NCI-H1092 (cell line): ENCODE measurements at places on chromosomes 5 and 9.

- no peak for DNase-seq
These were observed 99.7 kb upstream of the OSMR start for GRCh38 chr5:38745836-38746732.

GRCh38 chr9:10613419-10613818 is 617 bp upstream of the PTPRD start:
- DNase-seq, result peak; percentile 15

GRCh38 chr9:17578577-17578910 is 322 bp upstream of the SH3GL2 start:
- peak; percentile 57 for DNase-seq

- DNase-seq, result no peak
These were observed 6.7 kb downstream of the TMEM8B start for GRCh38 chr9:35835766-35836165.

- no peak for DNase-seq
These were observed 11.0 kb downstream of the STC2 start for GRCh38 chr5:173317091-173317730.

DNA sequence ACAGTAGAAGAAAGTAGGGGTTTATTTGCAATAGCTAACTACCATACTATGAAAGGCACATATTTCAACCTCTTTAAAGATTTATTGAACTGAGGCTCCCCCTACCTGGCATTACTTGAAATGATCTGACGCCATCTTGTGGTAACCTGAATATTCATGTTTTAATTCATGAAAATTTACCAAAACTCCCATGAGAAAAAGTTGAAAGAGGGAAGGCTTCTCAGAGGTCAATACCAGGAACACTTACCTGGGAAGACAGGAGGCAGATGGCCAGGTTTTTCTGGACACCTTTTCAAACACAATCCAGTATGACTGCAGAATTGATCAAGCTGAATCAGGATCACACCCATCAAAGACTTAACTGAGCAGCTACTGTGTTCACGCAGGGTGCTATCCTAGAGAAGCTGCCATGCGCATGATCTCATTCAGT is 9.4 kb downstream of the PRELID2 start:
- DNase-seq, result peak; percentile 6

GRCh38 chr9:86723346-86723745 is 224.0 kb downstream of the GAS1 start:
- no peak for DNase-seq

DNA sequence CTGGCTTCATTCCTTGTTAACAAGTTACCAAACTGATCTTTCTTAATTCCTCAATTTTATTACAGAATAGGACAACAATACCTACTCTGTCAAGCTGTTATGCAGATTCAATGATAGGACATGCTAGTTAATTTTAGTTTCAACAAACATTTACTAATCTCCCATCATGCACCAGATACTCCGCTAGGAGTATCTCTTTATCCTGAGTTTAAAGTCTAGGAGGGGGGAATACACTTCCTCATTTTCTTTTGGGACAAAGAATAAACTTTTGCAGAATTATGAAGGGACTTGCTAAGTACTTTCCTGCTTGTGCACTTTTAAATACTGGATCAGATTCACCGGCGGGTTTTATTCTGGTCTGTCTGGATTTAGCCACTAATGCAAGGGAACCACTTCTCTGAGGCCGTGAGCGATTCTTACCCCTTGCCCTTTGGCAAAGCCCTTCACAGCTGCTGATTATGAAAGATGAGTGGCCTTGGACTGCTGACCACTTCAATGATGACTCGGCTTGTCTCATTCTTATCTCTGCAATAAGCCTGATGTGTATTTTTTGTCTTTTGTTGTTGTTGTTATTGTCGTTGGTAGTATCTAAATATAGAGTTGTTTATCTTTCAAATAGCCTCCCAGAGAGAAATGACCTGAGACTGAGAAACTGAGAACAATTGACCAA is 73.9 kb downstream of the RMI1 start:
- DNase-seq, result no peak

- no peak for DNase-seq
These were observed 36.8 kb upstream of the GCNT4 start for GRCh38 chr5:75089137-75089536.

GRCh38 chr5:123790226-123790625 is 278.2 kb downstream of the CSNK1G3 start:
- no peak for DNase-seq

DNA sequence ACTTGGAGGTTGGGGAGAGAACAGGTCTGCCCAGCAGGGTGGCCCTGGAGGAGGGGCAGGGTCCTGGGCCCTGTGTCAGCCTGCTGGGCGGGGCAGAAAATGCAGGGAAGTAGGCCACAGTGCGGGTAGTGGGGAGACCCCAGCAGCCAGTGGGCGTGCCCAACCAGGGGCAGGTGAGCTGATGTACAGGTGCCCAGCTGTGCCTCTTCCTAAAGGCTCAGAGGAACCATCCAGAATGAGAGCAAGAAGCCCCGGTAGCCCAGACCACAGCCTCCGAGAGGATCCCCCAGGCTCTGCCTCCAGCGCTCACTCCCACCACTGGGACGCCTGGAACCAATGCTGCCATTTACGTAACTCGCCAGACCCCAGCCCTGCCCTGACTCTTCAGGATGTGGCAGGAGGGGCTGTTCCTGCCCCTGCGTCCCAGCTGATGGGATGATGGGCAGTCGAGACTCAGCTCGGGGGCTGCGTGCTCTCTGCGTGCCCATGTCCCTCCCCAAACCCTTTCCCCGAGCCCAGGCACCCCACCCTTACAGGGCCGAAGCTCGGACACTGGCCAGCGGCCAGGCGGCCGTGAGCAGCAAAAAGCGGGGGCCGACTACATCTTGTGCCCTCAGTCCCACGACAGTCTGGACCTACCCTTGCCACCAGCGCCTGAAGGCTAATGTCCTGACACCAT is 17.9 kb upstream of the QRFP start:
- DNase-seq, result no peak

DNA sequence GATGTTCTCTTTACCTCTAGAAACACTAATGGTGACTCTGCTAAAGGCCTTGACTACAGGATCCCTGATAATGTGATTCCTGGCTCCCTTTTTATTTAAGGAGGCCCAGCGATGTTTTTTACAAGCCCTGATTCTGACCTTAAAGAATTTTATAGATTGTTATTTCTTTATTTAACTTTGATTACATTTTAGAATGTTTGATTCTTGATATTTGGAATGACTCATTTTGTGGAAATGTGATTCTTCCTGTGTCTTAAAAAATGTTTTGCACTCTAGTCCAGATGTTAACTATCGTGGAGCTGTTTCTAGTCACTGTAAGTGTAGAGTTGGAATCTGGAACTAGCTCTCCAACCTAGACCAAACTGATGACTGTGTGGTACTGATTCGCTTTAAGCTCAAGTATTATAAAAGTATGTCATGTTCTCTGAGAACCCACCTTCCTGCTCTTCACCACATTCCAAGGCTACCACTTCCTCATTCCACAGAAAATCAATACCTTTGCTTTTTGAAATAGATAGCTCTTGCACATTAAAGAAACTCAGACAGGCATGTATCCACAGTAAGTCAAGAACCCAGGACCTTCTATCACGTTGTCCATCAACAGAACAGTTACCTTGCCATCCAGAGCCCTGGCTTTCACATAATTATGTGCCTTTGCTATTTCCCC is 65.2 kb downstream of the JMY start:
- DNase-seq, result no peak

DNA sequence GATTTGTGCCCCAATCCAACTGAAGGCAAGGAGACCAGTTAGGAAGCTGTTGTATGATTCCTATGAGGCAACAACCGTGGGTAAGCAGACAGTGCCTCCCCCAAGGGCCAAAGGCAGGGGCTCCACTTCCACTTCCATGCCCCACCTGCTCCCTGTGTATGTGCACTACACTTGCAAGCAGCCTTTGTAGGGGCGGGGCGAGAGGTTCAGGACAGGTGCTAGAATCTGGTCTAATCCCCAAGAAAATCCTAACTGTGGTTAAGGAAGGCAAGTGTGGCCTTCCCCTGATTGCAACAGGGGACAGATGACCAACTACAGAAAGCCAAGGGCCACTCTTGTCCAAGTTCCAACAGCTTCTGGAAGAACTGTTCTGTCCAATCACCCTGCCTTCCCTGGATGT is 41.7 kb downstream of the B4GALT1 start:
- no peak for DNase-seq

DNA sequence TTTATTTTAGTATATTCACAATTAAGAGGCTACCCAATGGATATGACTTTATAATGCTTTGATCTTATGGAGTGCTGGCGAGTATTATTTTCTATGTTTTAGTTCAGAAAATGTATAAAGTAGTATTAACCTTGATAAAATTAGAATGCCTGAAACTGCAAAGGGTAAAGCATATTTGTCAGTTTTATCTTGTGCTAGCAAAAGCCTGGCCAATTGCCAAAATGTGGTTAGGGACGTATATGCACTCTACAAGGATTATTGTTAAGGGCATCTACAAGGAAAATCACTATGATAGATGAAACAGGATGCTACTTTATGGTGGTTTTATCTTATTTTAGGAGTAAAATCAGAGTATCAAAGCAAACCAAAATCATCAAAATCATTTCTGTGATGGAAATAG is 281.7 kb downstream of the CCDC171 start:
- DNase-seq, result peak; percentile 20

- DNase-seq, result no peak
These were observed 29.7 kb downstream of the C9orf85 start for GRCh38 chr9:71941060-71941568.

DNA sequence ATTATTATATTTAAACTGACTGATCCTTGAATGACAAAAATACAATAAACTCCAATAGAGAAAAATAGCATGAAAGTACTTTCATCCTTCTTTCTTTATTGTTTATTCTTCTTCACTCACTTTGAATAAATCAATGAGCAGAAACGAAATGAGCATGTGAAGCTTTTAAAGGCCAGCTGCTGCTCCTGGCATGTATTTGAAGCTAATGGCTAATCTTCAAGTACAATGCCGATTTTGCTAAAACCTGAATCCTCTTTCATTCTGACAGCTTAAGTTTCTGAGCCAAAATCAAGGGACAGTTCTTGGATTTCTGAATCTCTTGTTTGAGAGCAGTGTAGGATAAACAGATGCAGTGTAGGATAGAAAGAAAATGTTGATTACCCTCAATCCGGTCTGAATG is 237.3 kb downstream of the CDH10 start:
- DNase-seq, result peak; percentile 2

- peak; percentile 36 for DNase-seq
These were observed 4.7 kb upstream of the TEX53 start for GRCh38 chr9:114662081-114662989.

- no peak for DNase-seq
These were observed 96.1 kb downstream of the OTULIN start for GRCh38 chr5:14760548-14761002.

DNA sequence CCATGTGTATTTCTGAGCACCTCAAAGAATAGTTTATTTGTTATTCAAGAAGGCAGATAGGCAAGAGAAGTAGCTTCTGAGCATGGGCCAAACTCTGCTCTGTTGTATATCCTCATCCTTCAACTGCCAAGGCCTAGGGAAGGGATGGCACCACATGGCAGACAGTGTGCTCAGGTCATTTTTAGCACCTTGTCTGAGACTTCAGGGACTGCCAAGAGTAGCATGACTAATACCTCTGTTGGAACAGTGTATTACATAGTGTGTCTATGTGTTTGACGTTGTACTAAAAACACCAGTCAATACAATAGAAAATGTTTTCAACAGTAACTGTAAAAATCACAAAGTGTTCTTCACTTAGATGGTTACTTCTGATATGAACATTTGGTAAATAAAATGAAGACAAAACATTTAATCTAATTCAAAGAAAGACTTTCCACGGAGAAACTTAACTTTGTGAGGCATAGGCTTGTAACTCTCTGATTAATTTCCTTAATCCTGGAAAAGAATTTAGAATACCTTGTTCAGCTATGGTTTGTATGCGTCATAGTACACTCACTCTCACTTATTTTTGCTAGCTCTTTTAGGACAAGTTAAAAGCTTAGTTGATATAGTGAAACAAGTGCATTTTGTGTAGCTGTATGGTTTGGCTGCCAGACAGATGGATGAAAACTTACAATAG is 318.4 kb upstream of the RIOK2 start:
- DNase-seq, result no peak

- no peak for DNase-seq
These were observed 248.6 kb upstream of the ANKRD55 start for GRCh38 chr5:56481428-56482357.

GRCh38 chr5:164188733-164189148 is 683.3 kb downstream of the MAT2B start:
- DNase-seq, result no peak

DNA sequence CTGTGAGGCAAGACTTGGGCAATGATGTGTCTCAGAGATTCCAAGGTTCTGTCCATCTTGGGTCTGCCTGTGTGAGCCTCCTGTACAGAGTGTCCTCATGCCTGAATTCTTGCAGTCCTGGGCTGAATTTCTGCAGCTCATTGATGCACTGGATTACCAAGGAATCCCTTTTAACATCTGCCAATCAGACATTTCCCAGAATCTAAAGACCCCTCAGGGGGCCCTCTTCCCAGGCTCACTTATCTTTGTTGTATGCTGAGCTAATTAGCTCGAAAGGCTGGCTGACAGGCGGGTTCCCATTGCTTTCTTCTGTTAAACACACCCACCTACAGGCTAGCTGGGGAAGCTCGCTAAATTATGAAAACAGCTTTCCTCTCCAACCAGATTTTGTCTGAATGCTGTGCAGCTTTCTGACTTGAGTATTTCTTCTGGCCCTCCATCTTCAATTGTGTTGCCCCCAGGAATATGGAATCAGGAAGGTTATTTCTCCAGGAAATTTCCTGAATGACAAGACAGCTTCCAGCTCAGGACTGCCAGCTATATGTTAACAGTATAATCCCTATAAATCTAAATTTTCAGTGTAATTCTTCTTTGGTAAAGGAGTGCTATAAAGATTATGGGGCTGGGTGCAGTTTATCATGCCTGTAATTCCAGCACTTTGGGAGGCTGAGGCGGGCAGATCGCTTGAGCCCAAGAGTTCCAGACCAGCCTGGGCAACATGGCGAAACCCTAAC is at the start of gene LIX1:
Gene LIX1, minus strand, starts transcription at position 91 of the 734 bp plus-strand sequence. Its CDS starts 35 bp downstream, at position 56.
- DNase-seq, result peak; percentile 5
